Cardiac septum (tissue), 1 donor: ENCODE measurements at places on chromosomes 2 and 18. TPM values are rescaled to one million over a fixed set of nuclear protein-coding genes. Genes with fewer than 3 reads are reported as not detected.

DNA sequence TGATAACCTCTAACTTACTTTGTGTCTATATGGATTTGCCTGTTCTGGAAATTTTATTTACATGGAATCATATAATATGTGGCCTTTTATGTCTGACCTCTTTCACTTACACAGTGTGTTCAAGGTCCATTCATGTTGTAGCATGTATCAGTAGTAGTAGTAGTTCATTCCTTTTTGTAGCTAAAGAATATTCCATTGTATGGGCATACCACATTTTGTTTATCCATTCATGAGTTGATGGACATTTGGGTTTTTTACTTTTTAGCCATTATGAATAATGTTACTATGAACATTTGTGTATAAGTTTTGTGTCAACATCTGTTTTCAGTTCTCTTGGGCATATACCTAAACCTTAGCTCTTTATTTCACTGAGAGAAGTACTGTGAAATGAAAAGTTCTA lies 11.5 kb downstream of the BBS5 start:
- DNase-seq = no peak

The MOCOS gene
- total RNA-seq = 0.38 TPM

DNA sequence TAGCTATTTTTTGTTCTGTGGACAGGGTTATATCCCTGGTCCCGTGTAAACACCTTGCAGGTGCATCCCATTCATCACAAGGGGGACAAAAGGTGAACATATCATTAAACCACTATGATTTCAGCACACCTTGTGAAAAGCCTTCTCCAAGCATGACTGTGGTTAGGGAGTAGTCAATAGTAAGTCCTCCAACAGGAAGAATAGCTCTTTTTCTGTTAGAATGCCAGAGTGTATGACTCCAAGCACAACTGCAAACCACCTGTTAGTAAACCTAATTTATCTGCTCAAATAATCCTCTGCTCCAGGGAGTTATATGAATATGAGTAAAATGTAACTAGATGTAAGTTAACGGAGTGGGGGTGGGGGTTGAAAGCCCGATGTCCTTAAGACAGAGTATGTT lies 240.5 kb downstream of the AGPS start:
- DNase-seq = no peak

DNA sequence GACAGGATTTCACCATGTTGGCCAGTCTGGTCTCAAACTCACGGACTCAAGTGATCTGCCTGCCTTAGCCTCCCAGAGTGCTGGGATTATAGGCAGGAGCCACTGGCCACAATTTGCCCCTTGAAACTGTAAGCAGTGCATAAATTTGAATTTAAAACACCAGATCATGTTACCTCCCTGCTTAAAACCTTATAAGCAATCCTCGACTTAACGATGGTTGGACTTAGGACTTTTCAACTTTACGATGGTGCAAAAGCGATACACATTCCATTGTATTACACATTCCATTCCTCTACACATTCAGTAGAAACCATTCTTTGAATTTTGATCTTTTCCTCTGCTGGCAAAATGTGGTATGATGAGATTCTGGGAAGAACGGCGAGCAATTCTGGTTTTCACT lies 23.2 kb upstream of the EFR3B start:
- no peak for DNase-seq

The IL18RAP gene
- total RNA-seq = 0.70 TPM

DNA sequence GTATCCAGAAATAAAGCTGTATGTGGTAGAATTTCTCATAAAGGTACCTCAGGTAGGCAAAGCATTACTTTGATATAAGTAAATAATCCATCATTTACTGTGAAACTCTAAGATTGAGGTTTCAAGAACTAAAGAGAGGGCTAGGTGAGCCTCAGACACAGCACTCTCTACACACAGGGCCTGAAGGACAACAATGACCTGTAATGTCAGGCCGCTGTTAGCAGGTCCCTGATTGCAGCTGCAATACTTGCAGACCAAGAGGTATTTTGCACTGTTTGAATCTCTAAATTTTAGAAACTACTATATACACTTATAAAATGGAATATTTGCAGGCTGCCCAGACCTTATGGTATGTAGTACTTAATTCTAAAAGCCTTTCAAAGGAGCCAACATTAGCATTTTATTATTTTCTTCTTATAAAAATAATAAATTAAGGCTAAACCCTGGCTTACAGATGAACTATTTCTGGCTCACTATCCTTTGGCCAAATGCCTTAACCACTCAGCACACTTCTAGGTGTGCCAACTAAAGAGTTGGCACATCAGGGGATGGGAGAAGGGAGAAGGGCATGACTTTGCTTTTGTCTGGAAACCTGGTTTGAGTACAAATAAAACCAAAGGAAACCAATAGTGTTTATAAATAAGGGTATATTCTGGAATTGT lies 66.7 kb upstream of the SLC39A10 start:
- DNase-seq = no peak

DNA sequence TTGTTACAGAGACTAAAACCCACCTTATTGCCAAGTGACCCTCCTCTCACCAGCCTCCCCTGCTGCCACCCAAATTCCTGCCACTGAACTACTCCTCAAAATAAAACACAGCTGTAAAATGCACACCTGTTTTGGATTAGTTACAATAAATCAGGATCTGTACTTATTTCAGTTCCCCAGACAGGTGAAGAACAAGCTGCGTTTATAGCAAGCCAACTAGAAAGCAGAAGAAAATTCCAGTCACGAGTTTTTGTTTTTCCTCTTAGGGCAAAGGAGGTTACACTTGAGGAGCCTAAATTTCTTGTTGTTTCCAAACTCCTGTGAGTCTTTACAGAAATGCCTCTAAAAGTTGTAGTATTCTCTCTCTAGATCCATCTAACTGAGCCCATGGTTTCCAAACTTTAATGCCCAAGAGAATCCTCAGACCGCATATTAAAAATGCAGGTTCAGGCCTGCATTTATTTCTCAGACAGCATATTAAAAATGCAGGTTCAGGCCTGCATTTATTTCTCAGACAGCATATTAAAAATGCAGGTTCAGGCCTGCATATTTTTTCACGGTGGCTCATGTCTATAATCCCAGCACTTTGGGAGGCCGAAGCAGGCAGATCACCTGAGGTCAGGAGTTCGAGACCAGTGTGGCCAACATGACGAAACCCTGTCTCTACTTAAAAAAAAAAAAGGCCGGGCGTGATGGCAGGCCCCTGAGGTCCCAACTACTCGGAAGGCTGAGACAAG lies 62.2 kb downstream of the ALPK2 start:
- no peak for DNase-seq

The SKOR2 gene
- total RNA-seq = not detected

The RESP18 gene
- total RNA-seq = not detected

The GCKR gene
- total RNA-seq = not detected

- DNase-seq = no peak
These were observed 36.5 kb downstream of the STPG4 start for GRCh38 chr2:47118581-47118980.

DNA sequence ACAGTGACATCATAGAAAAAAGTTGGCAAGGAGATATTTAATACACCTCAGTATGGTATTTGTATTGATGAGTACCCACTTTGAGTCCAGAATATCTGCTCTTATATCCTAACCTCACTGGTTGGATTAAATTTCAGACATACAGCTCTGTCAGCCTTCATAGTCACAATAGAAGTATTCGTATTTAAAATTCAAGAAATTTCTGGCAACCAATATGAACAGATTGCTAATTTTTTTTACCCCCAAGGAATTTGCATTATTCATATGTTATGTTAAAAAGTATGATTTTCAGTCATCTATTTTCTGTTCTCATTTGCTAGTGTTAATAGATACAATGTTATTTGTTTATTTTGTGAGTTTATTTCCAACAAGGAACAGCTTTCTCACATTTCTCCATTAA lies 1306.8 kb upstream of the NXPH2 start:
- DNase-seq = no peak

DNA sequence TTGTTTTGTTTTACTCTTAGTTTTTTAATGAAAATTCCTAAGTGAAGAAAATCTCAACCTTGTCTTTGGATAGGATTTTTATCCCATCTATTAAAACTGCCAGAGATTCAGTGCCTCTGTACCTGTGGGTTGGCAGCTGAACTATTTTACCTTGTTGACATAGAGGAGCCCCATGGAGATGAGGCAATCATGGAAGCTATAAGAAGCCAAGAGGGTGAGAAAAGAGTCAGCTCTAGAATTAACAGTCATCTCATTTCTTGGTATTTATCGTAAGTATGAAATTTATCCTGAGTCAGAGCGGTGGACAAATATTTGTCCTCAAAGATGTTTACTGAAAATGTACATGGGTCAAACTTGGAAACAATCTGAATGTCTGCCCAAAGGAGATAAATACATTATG lies 35.8 kb upstream of the PGAP1 start:
- no peak for DNase-seq

GRCh38 chr2:235132651-235133050 lies 180.8 kb downstream of the SH3BP4 start:
- DNase-seq = no peak

GRCh38 chr2:233856184-233856583 lies 1.8 kb upstream of the HJURP start:
- DNase-seq = no peak

- DNase-seq = no peak
These were observed 76.3 kb upstream of the WDSUB1 start for GRCh38 chr2:159362816-159363251.

DNA sequence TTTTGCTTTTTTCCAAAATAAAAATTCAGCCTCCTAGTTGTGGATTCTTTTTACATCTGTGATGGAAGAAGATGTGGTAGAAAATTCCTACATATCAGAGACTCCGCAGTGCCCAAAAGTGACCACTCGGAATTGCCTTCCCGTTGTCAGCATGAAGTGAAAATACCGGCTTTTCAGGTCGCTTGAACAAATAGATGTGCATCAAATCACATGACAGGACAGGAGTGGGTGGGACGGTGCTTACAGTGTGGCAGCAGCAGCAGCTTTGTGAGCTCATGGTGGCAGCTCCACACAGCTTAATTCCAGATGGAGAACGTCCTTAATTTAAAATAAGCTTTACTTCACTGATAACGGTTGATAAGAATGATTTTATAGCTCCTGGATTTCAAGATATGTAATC lies 20.3 kb downstream of the SALL3 start:
- DNase-seq = no peak

The CHRNG gene
- not detected for total RNA-seq

- DNase-seq = no peak
These were observed 204.9 kb downstream of the PID1 start for GRCh38 chr2:229066121-229066715.

DNA sequence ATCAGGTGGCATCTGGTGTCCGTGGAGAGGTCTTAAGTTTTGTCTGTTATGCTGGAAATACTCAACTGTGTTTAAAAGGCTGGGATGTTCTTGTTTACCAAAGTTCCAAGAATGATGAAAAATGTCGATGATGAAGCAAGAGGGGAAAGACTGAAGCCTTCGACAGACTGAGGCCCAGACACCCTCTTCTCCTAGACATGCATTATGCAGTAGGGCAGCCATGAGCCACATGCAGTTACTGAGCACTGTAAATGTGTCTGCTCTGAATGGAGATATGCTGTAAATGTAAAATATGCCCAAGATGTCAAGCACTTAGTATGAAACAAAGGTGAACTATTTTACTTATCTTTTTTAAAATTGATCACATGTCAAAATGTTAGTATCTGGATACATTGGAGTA lies 163.1 kb downstream of the GALNT14 start:
- no peak for DNase-seq

- no peak for DNase-seq
These were observed 38.2 kb upstream of the LYPD6B start for GRCh38 chr2:149000158-149000938.

- no peak for DNase-seq
These were observed 63.4 kb downstream of the MREG start for GRCh38 chr2:215949991-215950404.

- DNase-seq = no peak
These were observed 35.0 kb downstream of the NEURL3 start for GRCh38 chr2:96470109-96470508.

The AQP4 gene
- 0.75 TPM for total RNA-seq

DNA sequence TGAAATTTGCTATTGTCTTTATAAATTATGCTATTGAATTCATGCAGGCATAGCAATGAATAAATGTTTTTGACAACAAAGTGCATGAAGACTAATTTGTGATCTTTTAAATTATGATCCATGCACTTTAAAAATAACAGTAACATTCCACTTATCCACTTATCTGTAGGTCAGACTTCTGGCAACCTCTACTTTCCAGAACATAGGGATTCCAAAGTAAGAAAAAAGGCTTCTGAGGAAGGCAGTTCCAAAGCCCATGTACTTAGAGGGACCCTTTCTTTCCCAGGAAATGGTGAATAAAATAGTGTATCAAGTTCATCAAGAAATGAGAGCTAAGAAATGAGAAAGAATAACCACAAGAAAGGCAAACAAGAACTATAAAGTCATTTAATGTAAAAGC lies 58.3 kb downstream of the VIL1 start:
- DNase-seq = no peak

DNA sequence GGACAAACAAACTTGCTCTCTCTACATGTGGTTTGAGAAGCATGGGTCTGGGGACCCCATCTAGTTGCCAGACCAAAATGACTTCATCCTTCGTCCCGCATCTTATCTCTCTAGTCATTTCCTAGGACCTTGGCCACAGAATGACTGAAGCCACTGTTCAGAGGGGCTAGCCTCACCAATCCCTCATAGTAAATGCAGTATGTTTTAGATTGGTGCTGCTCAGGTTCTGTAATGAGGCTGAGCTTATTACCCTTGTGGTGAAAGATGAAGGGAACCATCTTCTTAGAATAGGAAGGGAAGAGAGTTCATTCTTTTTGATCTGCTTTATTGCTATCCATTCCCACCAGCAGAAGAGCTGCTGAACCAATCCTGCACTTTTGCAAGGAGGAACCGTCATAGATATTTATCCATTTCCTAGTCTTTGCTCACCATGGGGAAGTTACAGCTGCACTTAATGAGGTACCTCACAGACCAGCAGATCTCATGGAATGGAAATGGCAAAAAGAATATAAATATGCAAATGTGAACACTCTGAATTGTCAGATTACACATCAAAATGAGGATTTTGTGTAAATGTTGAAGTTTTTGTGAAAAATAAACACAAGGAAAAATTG lies 436.7 kb downstream of the LPIN1 start:
- no peak for DNase-seq

- DNase-seq = no peak
These were observed 455 bp downstream of the C18orf32 start for GRCh38 chr18:49486606-49486952.

DNA sequence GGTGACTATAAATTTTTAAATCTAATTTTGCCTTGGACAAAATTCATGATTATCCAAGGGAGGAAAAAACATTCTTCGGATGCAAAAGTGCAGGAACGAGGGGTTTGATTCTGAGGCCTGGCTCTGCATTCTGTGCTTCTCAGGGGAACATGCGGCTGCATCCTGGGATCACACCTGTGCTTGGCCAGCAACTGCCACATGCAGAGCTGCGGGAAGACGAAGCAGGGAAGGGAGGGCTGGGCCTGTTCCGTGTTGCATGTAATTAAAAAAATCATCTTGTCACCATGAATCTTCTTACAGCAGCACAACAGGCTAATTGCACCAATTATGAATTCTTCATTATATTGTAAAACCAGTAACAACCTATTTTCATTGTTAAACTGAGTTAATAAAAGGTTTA lies 158.0 kb upstream of the ALKAL2 start:
- no peak for DNase-seq

The UGT1A10 gene
- total RNA-seq = not detected

- no peak for DNase-seq
These were observed 3.7 kb downstream of the SCYGR2 start for GRCh38 chr2:227602358-227602757.
